Stimulated activated naive CD4-positive, alpha-beta T cell (primary cell): ENCODE measurements at places on chromosomes 7 and 10.

GRCh38 chr7:149595541-149595940, 97.9 kb upstream of the ZNF746 start:
- DNase-seq = no peak

- no peak for DNase-seq
Measured at GRCh38 chr10:45602082-45602730, 70.4 kb downstream of the ZFAND4 start.

DNA sequence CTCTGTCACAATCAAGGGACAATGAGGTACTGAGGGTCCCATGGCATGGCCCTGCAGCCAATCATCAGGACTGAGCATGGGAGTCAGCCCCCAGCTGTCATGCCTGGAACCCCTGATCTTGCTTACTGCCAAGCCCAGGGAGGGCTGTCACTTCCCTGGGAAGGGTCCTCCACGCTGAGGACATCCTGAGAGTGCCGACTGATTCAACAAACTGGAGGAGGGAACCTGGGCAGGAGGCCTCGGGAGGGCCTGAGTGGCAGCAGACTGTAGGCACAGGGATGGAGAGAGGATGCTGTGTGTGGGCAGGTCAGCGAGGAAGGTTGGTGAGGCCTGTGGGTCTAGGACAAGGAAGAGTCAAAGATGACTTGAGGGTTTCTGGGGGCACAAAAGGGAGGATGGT, 154.3 kb downstream of the ZNF248 start:
- no peak for DNase-seq

GRCh38 chr7:93941945-93942344, 20.4 kb downstream of the GNG11 start:
- no peak for DNase-seq

DNA sequence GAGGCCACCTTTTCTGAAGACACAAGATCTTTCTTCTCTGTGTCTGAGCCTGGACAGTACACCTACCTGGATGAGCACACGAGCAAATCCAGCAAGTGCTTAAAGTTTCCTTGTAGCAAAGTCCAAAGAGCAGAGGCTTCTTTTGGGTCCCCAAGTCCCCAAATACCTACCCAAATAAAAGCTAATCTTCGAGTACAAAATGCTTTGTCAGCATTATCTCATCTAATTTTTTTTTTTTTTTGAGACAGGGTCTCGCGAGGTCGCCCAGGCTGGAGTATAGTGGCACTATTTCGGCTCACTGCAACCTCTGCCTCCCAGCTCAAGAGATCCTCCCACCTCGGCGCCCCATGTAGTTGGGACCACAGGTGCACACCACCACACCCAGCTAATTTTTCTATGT, 24.6 kb downstream of the MYOF start:
- DNase-seq = no peak

DNA sequence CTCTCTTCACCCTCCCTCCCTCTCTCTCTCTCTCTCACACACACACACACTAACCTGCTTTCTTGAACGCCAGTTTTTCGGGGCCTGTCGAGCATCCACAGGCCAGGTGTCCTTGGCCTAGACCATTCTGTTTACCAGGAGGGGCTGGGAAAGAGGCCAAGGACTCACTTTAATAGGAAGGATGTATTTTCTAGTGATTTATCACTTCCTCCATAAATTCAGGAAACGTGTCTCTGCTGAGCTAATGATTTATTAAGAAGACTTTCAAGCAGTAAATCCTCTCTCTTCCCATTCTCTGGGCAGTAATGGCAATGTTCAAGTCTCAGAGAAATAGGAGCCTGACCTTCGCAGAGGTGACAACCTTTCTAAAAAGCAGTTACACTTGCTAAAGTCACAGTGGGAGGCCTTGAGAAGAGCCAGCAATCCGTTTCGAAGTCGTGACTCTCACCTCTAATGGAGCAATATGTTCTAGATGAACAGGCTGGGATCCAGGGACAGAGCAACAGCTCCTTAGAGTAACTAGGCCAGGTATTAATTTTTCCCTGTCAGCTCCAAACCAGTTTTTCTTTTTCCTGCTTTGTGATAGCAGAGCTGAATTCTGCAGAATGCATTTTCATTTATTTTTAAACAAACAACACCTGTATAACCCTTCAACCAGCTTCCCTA, 1357.5 kb upstream of the SORCS1 start:
- DNase-seq = no peak

DNA sequence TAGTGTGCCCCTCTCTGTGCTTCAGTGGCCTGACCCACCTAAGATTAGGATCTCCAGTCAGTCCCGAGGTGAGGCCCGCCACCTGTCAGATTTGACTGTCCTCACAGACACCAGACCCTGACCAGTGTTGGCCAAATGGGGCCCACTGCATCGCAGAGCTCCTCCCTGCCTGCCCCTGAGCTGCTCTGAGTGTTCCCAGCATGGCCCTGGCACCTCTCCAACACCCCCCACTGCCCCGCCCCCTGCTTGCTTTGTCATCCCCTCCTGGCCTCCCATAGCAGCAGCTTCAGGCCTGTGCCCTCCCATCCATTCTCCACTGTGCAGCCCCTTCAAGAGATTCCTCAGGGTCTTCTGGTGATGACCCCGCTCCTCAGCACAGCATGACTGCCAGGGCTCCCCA, 67.6 kb downstream of the C10orf120 start:
- no peak for DNase-seq
